ENCODE measurements at places on chromosomes 2 and 18.

DNA sequence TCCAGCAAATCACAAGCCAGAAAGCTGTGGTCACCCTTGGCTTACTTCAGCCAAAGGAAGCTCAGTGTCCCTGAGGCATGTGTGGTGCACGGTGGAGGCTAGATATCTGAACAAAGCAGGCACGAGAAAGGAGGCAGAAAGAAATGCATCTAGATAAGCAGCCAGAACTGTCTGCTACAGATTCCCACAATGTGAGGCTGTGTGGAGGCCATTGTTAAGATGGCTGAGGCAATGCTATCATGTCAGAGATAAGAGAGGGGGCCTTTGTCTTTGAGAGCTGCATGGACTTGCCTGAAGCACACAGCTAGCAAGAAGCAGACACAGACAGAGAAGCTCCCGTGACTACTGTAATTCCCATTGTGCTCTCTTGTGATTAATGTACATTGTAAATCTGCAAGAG, 110.5 kb upstream of the LYPD6 start:
- no peak for DNase-seq

GRCh38 chr2:84388133-84388532, 70.9 kb downstream of the SUCLG1 start:
- DNase-seq = no peak

GRCh38 chr2:28108143-28108542, 217.6 kb downstream of the BABAM2 start:
- no peak for DNase-seq

DNA sequence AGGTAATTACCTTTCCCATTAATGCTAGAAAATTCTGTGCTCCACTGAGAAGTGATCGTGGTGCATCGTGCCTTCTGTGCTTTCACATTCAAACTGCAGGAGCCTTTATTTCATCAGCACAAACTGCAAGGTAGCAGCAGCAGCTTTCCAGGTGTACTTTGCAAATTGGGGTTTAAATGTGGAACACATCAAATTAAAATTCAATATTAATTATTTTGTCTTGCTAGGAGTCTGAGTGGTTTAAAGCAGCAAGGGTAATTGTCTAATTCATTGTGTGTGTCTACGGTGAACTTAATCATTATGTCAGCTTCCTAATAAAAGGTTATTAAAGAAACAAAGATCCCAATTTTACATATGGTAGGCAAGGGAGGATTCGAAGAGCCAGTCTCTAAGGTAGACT, 180.8 kb upstream of the ATP5MC3 start:
- DNase-seq = no peak

DNA sequence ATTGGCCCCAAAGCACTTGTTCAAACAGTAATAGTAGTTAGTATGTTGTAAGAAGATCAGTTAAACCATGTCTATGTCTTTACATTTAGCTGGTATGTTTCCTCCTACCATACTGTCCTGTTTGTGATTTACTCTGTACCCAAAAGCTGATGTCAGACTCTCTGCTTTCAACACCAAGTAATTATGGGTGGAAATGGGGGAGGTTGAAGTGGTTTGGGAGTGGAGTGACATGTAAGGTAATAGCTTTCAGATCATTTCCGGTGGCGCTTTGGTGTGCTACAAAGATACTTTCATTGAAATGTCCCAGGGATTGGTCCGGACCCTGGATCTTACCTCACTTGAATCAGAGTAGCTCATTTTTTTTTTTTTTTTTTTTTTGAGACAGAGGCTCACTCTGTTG, 39.7 kb upstream of the TGIF1 start:
- no peak for DNase-seq

DNA sequence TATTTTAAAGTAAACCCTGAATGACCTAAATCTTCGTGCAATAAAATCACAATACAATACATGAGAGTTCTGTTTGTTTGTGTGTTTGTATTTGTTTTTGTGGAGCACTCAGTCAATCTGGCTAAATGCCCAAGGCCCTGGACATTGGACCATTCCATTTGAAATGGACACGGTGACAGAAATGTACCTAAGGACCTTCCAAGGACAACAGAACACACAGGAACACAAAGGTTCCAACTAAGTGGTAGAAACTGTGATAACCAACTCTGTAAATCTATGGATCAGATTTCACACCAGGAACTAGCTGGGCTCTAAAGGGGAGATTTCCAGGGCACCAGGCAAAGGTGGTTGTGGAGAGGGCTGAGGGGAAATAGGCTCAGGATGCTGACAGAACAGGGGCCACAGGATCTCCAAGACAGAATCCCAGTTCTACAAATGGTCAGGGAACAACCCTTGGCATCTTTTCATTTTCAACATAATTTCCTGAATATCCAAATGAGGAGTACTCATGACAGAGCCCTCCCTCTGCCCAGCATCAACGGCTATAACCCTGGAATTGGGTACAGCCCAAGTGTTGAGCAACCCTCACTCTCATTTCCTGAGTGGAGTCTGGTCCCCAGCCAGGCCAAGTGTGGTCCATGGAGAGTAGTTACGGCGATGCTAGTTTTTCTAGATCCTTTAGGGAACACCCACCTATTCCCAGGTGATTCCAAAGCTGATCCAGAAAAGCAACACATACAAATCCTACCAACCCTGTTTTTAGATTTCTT, 78.4 kb downstream of the NCKAP5 start:
- DNase-seq = no peak

- DNase-seq = no peak
Observed at GRCh38 chr2:80722803-80723202, 418.3 kb upstream of the LRRTM1 start.

GRCh38 chr2:37881397-37881796, 43.7 kb upstream of the RMDN2 start:
- DNase-seq = no peak

DNA sequence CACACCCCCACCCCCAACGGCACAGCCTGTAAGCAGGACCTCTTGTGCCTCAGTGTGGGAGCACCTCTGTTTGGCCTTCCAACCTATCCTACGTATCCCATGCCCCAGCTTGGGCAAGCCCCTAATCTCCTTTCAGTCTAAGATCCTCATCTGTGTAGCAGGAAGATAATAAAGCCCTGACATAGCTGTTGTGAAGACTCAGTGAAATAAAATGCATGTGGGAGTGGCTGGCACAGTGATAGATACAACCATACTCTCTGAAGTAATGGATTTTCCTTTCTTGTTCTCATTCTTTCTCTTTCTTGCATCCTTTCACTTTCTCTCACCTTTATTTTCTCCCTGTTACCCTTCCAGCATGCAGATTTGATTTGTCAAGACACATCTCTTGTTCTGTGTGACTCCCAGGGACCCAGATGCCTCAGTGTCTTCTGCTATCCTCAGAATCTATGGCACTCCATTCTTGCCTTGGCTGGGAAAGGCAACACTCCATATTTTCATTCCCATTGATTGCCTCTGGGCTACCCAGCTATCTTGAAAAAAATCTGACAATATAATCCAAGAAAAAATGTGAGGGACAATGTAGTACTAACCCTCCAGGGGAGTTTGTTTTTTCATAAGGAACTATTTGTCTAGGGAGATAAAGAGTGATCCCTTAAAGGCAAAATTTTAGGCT, 207.2 kb upstream of the SETBP1 start:
- DNase-seq = no peak

- DNase-seq = peak; percentile 39
Observed at GRCh38 chr2:189287982-189288521, 108.5 kb upstream of the COL5A2 start.

GRCh38 chr2:37415128-37415820, 70.8 kb downstream of the QPCT start:
- DNase-seq = no peak

- DNase-seq = no peak
Observed at GRCh38 chr2:41937921-41938708, 109.7 kb upstream of the PKDCC start.

GRCh38 chr2:196399722-196400691, 228.6 kb upstream of the STK17B start:
- peak; percentile 48 for DNase-seq

- no peak for DNase-seq
Observed at GRCh38 chr18:77755187-77755586, 505.5 kb downstream of the GALR1 start.
